Skeletal muscle cell (primary cell): ENCODE measurements at places on chromosomes 12 and 14.

DNA sequence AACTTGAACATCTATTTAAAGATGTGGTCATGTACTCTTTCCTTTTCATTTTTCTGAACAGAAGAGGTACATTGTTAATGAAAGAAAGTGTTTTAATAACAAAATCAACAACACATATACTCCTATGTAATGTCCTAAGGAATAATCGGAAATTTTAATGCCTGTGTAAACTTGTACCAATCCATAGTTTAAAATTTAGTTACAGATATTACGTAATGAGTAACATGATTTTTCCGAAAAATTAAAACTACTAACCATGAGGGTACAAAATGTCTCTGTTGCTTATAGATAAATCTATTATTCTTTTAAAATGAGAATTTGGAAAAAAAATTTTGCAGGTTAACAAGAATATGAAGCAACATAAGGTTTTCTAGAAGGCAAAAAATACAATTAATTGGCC, 220.1 kb downstream of the BCAT1 start:
- DNase-seq: no peak

DNA sequence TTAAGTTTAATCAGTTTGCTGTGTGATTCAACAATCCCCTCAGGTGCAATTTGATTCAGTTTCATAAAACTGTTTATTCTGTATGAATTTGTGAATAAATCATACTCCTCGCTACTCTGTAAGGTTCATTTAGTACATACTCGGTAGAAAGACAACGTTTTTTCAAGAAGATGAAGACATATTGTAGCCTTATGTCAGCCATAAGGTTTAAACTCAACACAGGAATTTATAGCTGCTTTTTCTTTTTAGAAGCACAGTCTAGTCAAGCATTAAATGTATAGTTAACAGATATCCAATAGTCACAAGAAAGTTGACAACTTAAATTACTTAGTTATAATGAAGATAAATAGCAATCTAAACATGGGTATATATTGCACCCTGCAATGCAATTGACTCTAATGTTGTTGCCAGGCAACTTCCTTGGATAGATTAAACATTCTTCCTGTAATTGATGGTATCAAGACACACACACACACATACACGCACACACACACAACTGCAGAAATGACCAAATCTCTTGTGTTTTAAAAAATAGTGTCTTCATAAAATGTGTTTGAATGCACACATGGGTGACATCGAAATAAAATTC, 151.5 kb upstream of the MGAT4C start:
- no peak for DNase-seq

DNA sequence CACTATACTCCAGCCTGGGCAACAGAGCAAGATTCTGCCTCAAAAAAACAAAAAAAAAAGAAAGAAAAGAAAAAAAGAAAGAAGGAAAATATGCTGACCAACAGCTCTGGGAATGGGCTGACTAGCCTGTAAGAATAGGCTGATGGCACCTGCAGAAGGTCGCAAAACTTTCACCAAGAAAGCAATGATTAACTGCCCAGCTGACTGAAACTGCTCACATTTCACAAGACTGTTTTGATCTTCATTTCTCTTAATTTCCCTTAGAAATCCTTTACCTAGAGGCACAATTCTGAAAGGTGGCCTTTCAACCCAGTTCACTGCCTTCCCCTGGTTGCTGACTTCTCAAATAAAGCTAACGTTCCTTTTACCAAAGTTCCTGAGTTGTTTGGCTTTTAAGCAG, 12.4 kb downstream of the BEST3 start:
- DNase-seq: no peak

DNA sequence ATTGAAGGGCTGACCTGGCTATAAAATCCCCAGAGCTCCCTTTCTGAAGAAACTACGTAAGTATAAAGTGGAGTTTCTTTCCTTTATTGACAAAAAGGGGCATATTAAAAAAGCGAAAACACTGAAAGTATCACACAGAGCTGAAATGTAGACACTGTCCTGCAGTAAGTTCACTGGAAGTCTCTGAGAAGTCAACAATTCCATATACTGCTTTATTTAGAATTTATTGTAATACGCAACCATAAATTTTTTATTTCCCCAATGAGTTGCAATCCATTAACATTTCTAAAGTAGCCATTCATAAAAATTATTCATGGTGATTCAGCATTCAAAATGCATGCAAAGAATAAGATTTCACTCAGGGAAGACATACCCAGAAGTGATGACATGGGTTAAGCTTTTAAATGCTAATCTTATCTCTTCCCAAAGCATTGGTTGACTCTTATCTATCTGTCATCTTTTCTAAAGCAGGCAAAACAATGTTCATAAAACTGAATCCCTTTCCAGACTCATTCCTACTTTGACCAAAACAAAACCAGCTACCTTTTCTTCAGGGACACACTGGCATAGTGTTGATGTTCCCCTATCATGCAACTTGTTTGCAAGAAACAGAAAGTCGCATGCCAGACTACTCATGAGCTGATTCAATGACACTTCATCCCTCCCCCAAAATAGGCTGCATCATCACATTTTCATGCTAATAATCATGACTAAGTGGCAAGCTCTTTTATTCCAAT, 17.3 kb downstream of the KITLG start:
- DNase-seq: no peak

GRCh38 chr14:67505254-67505653, 16.7 kb upstream of the TMEM229B start:
- DNase-seq: no peak

GRCh38 chr12:90404071-90404470, 550.9 kb downstream of the CCER1 start:
- no peak for DNase-seq

DNA sequence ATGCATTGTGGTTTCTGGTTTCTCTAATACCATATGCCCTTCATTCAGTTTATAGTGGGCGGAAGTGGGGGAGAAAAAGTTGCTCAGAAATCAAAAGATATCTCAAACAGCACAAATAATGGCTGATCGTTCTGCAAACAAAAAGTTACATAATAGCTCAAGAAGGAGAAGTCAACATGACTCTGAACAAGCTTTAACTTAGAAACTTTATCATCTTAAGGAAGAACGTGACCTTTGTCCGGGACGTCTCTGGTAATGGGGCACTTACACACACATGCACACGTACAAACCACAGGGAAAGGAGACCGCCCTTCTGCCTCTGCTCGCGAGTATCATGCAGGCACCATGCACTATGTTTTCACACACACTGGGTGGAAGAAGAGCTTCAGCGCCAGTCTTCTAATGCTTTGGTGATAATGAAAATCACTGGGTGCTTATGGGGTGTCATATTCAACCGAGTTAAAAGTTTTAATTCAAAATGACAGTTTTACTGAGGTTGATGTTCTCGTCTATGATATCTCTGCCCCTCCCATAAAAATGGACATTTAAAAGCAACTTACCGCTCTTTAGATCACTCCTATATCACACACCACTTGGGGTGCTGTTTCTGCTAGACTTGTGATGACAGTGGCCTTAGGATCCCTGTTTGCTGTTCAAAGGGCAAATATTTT, 4.7 kb downstream of the FOS start:
- no peak for DNase-seq

GRCh38 chr14:35286707-35287106, 5.5 kb upstream of the PSMA6 start:
- no peak for DNase-seq

DNA sequence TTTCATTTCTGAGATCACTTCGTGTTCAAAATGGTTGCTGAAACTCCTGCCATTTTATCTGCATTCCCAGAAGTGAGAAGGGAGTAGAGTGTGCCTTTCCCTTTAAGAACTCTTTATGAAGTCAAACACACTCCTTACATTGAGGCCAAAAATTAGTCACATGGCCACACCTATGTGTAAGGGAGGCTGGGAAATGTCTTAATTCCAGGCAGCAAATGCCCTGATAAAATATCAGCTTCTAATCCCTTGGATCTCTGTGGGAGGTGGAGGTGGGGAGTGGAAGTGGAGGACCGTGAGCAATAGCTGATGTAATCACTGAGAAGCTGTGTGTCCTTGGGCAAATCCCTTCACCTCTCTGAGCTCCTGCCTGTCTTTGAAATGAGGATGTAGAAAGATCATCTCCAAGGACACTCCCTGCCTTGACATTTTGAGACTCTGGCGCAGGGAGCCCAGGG, 22.7 kb upstream of the ANKRD9 start:
- no peak for DNase-seq

DNA sequence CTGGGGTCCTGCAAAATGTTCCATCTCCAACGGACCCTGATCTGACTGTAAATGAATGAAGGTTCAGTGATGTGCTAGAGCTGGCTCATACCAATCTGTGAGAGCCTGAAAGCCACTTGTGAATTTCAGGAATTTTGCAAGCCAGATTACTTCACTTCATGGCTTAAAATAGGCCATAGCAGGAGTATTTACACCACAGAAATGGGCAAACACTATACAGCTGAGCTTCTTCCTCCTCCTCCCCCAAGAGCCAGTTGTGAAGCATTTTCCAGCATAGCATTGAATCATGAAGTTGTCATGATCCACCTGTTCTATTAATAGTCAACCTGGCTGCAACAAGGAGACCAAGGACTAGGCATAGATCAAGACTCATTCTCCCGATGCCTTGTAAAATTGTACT, 141.3 kb upstream of the RASSF8 start:
- no peak for DNase-seq

GRCh38 chr12:22100958-22101748, 55.1 kb downstream of the CMAS start:
- DNase-seq: peak; percentile 38

DNA sequence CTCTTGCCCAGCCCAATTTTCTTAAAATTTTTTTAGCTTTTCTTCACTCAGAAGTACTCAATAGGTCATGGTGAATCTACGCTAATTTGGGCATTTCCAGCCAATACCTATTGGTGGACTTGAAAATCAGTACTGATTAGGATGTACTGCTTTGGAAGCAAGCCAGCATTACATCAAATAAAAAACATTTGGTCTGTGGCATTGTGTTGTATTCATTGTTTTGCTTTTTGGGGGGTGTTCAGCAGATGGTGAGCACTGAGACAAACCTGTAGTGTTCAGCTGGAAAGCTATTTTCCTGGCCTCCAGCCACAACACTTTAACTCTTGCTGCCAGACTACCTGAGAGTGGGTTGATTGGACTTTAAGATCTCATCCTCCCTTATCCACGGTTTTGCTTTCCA, 4.0 kb downstream of the MAPKAPK5 start:
- DNase-seq: no peak

- DNase-seq: no peak
Observed at GRCh38 chr12:57027805-57028153, 11.4 kb upstream of the TAC3 start.

DNA sequence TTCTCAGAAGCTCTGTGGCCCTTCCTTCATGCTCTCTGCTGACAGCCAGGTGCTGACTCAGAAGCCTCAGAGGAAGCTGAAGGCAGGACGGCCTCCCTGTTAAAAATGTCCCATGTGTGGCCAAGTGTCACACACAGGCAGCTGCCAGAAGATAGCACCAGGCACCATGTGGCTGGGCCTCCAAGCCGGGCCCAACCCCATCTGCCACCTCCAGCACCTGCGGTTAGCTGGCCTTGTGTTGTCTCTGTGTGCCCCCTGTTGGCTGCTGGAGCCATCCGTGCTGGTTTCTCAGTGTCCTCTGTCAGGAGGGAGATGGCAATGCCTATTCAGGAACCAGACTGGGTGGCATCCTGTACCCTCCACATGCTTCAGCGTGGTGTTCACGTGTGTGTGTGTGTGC, 63.2 kb downstream of the TSPAN11 start:
- DNase-seq: no peak

- no peak for DNase-seq
Observed at GRCh38 chr14:103360548-103360947, 24.7 kb upstream of the MARK3 start.

GRCh38 chr12:49946086-49946485, 4.5 kb upstream of the AQP2 start:
- DNase-seq: no peak

DNA sequence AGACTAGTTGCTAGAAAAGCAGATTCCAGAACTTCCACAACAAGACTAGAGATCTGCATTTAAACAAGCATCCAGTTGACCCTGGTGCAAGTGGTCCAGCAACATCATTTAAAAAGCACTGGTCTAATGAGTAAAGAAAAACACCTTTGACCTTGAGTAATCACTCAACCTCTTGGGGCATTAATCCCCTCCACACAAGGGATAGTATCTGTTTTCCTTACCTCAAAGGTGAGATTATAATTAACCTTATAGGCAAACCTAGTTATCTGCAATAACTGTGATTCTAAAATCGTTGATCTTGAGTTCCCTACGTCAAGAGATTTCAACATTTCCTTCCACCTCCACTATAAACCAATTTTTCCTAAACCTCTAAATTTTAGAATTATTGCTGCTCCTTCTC, 1.1 kb downstream of the KDM5A start:
- DNase-seq: no peak

DNA sequence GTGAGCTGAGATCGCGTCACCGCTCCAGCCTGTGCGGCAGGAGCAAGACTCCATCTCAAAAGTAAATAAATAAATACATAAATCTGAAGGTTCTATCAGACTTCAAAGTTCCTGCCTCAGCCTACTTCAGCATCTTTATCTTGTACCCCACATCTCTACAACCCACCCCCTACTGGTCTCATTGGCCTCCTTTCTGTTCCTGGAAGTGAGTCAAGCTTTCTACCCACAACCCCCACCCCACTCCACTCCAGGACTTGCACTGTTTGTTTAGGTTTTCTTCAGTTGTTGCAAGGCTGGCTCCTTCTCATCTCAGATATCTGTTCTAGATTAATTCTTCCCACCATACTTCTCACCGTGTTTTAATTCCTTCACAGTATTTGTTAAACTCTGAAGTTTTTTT, 714 bp upstream of the PSMC6 start:
- DNase-seq: no peak

DNA sequence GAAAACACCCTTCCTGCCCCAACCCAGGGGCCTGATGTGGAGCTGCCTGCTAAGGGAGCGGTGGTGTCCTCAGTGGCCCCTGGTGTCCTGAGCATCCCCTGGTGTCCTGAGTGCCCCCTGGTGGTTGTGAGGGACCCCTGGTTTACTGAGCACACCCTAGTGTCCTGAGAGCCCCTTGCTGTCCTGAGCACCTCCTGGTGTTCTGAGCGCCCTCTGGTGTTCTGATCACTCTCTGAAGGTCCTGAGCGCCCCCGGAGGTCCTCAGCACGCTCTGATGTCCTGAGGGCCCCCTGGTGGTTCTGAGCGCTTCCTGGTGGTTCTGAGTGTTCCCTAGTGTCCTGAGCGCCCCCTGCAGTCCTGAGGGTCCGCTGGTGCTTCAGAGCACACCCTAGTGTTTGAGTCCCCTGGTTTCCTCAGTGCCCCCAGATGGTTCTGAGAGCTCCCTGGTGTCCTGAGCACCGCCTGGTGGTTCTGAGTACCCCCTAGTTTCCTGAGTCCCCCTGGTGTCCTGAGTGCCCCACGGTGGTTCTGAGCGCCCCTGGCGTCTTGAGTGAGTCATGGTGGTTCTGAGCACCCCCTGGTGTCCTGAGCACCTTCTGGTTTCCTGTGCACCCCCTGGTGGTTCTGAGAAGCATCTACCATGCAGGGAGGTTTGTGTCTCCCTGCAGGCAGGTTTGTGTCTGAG, 1004.2 kb downstream of the TMEM121 start:
- no peak for DNase-seq

GRCh38 chr12:69042557-69042956, 109.6 kb upstream of the CPM start:
- DNase-seq: no peak

GRCh38 chr12:21678959-21679358, 21.3 kb upstream of the LDHB start:
- DNase-seq: no peak
